ENCODE measurements at places on chromosomes 2 and 18.

DNA sequence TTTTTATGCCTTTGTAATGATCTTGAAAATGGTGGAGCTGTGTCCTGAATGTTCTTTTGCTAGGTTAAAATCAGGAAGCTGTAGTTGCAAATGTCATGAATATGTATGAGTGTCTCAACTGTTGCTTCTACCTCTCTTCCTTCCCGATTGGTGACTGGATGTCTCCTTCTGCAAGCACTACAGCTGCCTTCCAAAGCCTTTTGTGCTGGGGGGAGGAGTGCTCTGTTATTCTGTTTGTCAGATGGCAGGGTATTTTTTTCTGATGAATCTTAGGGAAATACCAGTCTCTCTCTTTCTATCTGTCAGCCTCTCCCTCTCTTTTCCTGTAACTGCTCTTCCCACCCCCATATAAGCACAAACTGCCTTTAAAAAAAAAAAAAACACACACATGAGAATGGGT lies 1396.3 kb upstream of the CELF4 start:
- no peak for DNase-seq

DNA sequence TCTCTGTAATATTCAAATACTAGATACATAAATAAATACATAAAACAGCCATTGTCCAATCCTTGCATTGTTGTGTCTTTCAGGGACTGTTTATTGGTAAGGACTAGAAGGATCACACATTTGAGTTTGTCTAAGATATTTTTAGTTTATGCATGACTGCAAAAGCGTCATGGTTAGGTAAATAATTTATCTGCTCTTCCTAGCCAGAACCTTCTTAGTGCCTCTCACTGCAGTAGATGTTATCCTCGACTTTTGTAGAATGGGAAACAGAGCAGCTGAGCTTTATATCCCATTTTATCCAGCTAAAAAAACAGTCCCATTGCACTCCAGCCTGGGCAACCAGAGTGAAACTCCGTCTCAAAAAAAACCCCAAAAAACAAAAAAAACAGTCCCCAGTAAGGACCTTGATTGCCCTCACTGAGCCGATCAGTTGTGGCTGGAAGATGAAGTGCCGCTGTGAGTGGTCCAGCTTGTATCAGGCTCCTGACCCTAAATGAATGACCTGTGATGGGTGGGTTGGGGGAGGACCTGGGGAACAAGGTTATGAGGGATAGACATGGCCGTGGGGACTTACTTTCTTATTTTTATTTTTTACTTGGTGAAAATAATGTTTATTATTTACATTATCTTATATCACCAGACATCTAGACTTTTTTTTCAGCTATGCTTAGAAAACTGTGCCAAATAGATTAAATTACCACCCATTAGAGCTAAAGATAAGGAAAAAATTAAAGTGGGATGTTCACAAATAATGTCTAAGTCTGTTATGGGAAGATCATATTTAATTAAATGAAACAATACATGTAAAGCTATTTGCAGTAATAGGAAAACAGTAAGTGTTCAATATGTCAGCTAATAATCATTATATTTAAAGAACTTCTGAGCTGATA lies 10.9 kb upstream of the ADAM23 start:
- DNase-seq: no peak

DNA sequence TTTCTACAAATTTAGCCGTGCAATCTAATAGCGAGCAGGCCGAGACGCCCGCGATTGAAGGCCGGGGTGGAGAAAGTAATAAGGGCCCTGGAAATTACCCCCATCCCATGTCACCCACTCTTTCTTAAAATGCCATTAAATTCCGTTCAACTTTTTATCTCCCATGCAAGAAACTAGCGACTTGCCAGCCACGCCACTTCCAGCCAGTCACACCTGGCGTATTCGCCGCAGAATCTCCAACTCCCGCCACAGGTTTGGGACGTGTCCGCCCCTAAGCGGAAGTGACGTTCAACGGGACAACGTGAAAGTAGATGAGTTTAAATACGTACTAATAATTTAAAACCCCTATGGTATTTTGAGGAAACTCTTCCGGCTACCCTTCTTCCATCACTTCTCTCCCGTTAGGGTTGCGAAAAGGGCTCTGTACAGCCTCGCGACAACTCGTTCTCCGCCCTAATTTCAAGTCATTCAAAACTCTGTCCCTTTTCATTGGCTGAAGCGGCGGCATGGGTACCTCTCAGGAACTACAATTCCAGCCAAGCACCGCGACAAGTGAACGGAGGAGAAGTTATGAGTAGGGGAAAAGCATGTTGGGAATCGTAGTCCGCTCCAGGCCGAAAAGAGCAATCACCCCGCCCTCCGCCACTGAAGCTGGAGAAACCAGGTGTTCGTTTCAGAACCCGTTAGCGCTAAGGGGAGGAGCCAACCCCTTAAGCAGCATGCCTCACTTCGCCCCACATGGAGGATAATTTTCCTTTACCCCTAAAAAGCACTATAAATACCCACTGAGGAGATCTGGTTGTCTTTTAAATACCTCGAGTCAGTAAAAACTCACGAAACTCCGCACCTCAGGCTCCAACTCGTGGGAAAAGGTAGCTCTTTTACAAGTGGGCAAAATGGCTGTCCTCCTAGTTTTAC lies at the start of gene ZRANB3:
Gene ZRANB3, minus strand, starts transcription at position 906 of the 918 bp plus-strand sequence.
- peak; percentile 90 for DNase-seq

DNA sequence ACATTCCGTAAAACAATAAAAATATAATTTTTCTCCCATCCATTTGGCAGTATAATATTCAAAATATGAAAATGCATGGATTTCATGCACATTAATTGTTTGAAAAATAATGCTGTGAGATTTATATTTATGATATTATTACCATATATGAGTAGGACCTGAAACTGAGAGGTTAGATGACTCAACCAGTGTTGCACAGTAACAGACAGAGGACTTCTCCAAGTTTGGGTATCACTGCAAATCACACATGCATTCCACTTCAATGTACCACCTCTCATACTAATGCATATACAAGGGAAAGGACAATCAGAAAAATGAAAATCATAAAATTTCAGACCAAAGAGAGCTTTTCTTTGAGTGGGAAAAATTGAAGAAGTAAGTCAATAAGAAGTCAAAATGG lies 269.5 kb downstream of the SOCS6 start:
- no peak for DNase-seq

GRCh38 chr2:16010951-16011620 lies 70.7 kb downstream of the MYCN start:
- DNase-seq: no peak

DNA sequence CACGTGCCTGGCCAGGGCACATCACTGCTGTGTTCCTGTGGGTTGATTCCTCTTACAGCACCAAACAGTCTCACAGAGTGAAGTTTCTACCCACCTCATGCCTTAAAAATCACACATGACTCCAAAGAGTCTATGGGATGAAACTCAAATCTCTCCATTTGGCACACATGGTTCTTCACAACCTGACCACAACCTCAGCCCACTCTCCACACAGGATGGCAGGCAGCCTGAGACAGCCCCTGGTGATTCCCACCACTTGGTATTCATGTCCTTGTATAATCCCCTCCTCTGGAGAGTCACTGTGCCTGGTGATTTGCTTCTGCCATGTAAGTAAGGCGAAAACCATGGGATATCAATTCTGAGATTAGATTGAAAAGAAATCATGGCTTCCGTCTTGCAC lies 46.2 kb downstream of the LBH start:
- DNase-seq: no peak

GRCh38 chr2:42089340-42089925 lies 41.6 kb downstream of the PKDCC start:
- no peak for DNase-seq

GRCh38 chr2:107806901-107807300 lies 19.8 kb upstream of the RGPD4 start:
- no peak for DNase-seq

DNA sequence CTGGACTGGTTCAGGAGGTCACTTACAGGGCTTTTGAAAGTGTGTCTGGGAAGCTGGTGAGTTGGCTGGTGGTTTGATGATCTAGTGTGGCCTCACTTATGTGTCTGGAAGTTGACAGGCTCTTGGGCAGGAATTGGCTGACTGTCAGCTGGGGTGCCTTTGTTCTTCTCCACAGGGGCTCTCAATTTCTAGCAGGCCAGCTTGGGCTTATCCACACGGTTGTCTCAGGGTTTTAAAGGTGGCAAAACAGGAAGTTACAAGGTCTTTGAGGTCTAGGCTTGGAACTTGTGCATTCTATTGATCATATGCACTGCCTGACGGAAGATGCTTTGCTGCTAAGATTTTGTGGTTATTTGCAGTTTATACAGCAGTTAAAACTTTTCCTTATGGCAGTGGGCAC lies 52.0 kb upstream of the CELF4 start:
- DNase-seq: no peak

GRCh38 chr2:37561615-37562569 lies 109.5 kb downstream of the CDC42EP3 start:
- no peak for DNase-seq

- no peak for DNase-seq
Observed at GRCh38 chr2:15666861-15667808, 75.5 kb downstream of the DDX1 start.

DNA sequence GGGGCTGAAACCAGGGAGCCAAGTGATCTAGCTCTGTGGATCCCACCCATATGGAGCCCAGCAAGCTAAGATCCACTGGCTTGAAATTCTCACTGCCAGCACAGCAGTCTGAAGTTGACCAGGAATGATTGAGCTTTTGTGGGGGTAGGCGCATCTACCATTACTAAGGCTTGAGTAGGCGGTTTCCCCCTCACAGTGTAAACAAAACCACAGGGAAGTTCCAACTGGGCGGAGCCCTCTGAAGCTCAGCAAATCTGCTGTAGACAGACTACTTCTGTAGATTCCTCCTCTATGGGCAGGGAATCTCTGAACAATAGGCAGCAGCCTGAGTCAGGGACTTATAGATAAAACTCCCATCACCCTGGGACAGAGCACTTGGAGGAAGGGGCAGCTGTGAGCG lies 96.7 kb downstream of the CCDC148 start:
- no peak for DNase-seq

- peak; percentile 17 for DNase-seq
Observed at GRCh38 chr2:203534621-203535077, 452 bp downstream of the RAPH1 start.

DNA sequence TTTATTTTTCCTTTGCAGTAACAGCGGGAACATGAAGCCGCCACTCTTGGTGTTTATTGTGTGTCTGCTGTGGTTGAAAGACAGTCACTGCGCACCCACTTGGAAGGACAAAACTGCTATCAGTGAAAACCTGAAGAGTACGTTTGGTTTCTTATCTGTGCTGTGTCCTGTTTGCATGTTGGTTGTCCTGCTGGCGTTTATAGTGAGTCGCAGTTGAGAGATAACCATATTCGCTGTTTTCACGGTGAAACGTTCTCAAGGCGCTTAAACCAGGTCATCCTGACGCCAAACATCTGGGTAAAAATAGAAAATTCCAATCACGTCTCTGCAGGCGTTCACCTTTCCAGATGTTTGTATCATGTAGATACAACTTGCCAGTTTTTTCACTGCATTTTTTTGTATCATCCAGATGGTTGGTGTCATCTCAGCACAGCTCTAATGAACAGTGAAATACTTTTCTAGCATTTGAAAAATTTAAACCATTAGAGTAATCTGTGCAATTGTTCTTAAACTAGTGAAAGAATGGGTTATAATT lies 21.2 kb downstream of the CLUL1 start:
- no peak for DNase-seq

DNA sequence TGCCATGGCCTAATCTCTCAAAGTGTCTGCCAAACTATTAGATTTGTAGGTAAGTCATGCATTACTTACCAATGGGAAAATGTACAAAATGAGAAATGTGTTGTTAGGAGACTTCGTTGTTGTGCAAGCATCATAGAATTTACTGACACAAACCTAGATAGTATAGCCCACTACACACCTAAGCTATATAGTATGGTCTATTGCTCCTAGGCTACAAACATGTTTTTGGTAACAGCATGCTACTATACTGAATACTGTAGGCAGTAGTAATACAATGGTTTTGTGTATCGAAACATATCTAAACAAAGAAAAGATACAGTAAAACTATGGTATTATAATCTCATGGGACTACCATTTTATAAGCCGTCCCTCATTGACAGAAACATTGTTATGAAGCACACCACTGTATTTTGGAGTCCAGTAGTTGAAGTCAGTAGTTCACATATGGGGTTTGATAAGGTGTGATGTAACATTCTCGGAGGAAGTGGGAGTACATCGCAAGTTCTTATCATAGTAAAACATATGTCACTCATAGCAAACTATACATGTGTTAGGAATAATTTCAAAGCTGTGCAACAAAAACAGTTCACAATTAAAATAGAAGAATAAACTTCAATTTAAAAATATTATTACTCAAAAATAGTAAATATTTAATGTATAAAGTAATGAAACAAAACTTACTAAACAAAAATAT lies 12.0 kb upstream of the GTF2A1L start:
- no peak for DNase-seq

DNA sequence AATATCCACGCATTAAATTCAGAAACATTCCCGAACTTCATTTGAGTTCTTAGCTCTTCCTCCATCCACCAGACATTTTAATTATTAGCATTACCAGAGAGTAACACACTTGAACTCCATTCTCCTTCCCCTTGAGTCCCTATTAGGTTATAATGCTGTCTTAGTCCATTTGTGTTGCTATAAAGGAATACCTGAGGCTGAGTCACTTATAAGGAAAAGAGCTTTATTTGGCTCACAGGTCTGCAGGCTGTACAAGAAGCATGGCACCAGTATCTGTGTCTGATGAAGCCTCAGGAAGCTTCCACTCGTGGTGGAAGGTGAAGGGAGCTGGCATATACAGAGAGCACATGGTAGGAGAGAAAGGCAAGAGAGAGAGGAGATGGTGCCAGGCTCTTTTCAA lies 25.4 kb downstream of the TBC1D8 start:
- no peak for DNase-seq

DNA sequence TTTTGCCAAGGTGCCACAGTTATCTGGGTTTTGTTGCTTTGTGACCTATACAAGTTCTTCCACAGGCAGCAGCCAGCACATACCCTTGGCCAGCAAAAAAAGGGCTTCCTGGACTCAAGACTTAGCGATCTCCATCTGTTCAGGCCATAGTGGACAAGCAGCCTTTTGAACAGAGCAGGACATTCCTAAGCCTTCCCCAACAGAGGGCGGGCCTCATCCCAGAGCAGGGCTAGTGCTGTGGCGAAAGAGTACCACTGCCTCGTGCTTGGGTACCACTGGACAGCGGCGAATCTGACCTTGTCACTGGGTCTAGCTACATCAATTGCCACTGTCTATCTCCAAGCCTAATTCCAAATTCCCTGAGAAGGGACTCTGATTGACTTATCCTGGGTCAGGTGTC lies 56.4 kb downstream of the NAB1 start:
- no peak for DNase-seq

DNA sequence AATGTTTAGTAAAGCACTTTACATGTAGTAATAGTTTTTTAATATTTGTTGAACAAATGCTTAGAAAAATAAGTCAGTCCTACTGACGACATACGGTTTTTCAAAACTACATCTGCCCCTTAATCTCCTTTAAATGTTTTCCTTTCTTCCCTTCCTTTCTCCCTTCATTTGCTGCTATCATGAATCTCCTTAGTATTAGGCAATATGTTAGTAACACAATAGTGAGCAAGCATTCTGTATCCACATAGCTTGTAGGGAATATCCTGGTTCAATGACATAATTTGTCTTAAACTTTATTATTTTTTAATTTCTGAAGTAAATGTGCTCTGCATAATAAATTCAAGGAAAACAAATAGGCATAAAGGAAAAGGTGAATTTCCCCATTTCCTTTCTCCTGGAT lies 79.1 kb downstream of the ACSL3 start:
- no peak for DNase-seq

GRCh38 chr2:181052523-181052891 lies 72.1 kb downstream of the UBE2E3 start:
- no peak for DNase-seq

GRCh38 chr18:57837917-57838548 lies 34.9 kb upstream of the ATP8B1 start:
- no peak for DNase-seq
